ENCODE measurements at places on chromosomes 3 and 15.

GRCh38 chr15:69031013-69032001 lies 16.8 kb downstream of the NOX5 start:
- DNase-seq = peak; percentile 74

DNA sequence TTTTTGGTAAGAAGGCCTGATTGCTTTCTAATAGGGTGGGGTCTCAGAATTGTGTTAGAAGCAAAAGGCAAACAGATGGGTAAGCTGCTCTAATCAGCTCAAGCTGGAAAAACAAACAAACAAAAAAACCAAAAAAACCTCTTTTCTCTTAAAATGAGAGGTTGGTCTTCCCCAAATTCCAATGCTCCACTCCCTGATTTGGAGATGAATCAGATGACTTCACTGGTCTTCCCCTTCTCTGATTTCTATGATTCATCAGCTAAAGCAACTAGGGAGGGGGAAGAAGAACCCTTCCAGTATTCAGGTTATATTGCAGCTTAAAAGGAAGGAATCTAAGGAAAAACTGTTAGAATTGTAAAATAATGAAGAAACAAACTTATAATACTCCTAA lies 9.6 kb upstream of the ANXA2 start:
- DNase-seq = no peak

DNA sequence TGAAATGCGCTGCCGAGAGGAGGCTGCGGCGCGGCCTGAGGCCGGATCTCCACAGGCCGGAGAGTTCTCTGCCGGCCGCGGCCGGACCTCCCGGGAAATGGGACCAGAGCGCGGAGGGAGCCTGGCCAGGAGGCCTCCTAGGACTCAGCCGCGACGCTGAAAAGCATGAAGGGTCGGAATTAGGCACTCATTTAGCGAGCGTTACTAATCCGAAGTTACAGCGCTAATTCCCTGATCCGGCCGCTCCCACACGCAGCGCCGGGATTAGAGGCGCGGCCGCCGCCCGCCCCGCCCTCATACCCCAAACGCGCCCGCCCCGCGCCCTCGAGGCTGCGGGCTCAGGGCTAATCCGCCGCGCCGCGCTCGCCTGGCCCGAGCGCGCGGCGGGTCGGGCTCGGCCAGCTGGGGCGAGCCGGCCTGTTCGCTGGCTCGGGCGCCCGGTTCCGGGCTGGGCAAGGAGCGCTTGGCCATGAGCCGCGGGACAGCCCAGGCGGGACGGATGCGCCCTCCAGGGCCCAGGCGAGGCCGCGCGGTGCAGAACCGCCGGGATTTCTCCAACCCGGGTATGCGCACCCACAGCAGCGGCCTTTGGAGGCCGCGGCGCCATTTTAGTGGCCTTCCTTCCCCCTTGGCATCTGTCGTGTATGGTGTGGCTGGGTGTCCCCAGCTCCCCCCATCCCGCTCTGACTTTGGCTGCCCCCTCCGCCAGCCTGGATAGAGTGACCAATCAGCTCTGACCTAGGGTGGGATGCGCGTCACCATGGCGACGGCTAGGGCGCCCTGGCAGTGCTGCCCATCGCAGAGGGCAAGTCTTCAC lies 36.8 kb upstream of the POLG start:
- DNase-seq = no peak

GRCh38 chr3:68706536-68706935 lies 225.8 kb downstream of the TAFA4 start:
- DNase-seq = no peak

DNA sequence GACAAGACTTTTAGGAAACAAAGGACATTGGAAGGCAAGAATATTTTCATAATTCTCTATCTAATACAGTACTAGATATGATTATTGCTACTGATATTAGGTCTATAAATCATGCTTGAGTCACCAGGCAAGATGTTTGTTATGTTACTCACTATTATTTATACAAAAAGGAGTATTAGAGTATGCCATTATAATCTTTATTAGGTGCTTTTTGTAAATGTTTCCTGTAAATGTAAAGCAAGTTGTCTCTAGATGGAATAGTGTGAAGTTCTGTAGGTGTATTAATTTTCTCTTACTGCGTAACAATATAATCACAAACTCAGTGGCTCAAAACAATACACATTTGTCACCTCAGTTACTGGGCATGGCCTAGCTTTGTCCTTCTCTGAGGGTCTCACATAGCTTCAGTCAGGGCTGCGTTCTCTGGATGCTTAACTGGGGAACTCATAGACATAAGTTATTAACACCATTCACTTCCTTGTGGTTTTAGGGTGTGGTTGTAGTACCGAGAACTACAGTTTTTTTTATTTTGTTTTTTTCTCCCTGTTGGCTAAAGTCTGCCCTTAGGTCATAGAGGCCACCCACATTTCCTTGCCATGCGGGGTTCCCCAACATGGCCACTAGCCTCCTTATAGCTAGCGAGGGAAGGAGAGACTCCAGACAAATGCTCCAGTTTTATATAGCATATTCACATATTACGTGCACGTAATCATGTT lies 20.3 kb upstream of the MAP3K13 start:
- no peak for DNase-seq

DNA sequence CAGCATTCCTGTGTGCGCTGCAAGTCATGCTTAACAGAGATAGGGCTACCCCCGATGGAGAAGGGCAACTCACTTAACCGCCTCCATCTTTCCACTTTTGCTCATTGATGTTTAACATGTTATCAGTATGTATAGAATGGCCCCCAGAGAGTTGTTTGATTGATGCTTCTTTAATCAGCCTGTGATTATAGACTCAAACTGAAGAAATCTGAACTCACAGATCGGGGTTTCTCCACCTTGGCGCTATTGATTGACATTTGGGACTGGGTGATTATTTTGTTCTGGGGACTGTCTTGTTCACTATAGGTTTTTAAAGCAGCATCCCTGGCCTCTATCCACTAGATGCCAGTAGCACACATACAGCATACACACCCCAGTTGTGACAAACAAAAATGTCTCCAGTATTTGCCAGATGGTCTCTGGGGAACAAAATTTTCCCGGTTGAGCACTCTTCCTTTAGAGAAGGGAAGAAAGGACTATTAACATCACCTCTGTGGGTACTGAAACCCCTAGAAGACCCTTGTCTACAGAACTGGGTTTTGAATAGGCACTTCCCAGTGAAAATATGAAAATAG lies 54.4 kb downstream of the LARS2 start:
- no peak for DNase-seq

GRCh38 chr3:135762188-135762856 lies 203.2 kb upstream of the PPP2R3A start:
- no peak for DNase-seq

GRCh38 chr3:123372686-123373473 lies 76.0 kb downstream of the ADCY5 start:
- DNase-seq = no peak

DNA sequence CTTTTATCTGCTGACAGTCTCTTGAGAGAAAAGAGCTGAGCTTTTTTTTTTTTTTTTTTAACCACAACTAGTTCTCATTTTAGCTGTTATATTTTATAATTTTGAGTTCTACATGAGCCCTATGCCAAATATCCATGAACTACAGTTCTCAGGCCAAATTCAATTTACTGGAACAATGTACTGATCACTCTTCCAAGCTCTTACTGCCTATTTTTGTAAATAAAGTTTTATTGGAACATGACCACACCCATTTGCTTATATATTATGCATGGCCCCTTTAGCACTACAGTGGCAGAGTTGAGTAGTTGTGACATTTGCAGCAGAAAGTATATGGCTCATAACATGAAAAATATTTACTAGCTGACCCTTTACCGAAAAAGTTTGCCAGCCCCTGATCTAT lies 129.2 kb upstream of the SKOR1 start:
- no peak for DNase-seq

- no peak for DNase-seq
Measured at GRCh38 chr3:124818398-124819091, 68.6 kb downstream of the ITGB5 start.

GRCh38 chr3:12470111-12470510 lies 14.2 kb upstream of the TSEN2 start:
- no peak for DNase-seq

GRCh38 chr3:133213937-133214336 lies 175.7 kb downstream of the TMEM108 start:
- DNase-seq = no peak

- DNase-seq = no peak
Measured at GRCh38 chr3:47991341-47991740, 24.9 kb downstream of the MAP4 start.

DNA sequence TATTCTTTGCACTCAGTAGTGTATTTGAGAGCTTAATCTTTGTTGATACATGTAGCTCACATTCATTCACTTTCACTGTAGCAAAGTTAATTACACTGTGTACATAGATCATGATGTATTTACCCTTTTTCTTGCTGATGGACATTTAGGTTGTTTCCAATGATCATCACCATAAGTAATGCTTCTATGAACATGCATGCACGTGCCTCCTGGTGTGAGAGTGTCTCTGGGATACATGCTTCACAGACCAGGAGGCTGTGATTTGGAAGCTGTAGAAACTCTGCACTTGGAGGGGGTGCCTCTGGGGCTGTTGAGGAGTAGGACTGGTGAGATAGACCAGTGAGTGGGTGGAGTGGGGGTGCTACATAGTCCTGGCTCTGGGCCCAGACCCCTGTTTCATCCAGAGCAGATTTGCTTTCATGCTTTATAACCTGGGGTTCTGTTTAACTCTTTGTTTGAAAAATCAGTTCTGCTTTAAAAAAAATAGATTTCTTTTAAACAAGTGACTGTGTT lies 18.2 kb upstream of the SMAD3 start:
- no peak for DNase-seq

GRCh38 chr3:187983484-187984124 lies 170.4 kb upstream of the LPP start:
- DNase-seq = no peak

DNA sequence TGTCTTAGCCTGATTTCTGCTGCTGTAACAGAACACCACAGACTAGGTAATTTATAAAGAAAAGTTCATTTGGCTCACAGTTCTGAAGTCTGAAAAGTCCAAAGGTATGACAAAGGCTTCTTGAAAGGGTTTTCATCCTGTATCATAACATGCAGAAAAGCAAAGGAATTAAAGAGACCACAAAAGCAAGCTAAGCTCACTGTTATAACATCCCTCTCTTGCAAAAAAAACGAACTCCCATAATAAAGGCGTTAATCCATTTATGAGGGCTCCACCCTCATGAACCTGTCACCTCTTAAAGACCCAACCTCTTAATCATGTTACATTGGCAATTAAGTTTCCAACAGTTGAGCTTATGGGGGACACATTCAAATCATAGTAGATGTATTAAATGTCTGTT lies 197.9 kb downstream of the PLOD2 start:
- DNase-seq = no peak

- no peak for DNase-seq
Measured at GRCh38 chr3:149252272-149252671, 30.6 kb upstream of the CP start.

GRCh38 chr3:65660000-65660598 lies 378.6 kb downstream of the MAGI1 start:
- DNase-seq = no peak
